ENCODE measurements at places on chromosomes 16 and 17. TPM values are rescaled to one million over a fixed set of nuclear protein-coding genes. Genes with fewer than 3 reads are reported as not detected.

DNA sequence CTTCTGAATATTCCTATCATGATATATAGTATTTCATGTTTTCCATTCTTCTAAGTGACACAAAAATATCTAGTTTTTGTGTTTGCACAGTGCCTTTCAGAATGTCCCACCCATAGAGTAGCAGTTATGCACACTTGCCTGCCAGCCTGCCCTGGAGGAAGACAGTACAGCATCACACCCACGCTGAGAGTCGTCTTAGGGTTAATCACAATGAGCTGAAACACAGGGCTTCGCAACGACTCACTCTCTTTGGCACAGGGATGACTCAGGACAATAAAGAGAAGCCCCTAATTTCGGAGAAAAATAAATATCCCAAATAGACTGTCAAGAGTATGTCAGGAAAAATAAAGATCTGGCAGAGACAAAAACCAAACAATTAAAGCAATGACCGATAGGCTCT is 11.6 kb upstream of the NDUFAB1 start:
- DNase-seq: no peak

DNA sequence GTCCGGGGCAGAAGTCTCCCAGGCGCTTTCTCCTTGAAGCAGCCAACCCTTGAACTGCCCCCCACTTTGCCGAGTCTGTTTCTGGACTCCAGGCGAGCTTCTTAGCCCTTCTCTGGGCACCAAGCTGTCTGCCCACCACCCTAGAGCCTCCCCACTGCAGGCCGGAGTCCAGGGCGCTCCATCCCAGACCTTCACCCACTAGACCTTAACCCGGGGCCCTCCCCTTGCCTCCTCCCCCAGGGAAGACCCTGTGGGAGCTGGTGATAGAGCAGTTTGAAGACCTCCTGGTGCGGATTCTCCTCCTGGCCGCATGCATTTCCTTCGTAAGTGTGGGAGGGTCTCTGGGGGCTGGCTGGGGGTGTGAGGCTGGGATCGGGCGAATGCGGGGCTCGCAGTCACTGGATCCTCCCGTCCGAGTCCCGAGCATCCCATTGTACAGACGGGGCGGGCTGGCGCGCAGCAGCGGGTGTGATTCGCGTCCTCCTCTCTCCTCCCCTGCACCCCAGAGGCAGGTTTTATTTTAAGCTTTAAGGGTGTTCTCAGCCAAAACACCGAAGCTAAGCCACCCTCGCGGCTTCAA is 1.1 kb downstream of the ATP2A1 start:
- no peak for DNase-seq

GRCh38 chr16:88369447-88370008 is 13.2 kb upstream of the ZNF469 start:
- no peak for DNase-seq

DNA sequence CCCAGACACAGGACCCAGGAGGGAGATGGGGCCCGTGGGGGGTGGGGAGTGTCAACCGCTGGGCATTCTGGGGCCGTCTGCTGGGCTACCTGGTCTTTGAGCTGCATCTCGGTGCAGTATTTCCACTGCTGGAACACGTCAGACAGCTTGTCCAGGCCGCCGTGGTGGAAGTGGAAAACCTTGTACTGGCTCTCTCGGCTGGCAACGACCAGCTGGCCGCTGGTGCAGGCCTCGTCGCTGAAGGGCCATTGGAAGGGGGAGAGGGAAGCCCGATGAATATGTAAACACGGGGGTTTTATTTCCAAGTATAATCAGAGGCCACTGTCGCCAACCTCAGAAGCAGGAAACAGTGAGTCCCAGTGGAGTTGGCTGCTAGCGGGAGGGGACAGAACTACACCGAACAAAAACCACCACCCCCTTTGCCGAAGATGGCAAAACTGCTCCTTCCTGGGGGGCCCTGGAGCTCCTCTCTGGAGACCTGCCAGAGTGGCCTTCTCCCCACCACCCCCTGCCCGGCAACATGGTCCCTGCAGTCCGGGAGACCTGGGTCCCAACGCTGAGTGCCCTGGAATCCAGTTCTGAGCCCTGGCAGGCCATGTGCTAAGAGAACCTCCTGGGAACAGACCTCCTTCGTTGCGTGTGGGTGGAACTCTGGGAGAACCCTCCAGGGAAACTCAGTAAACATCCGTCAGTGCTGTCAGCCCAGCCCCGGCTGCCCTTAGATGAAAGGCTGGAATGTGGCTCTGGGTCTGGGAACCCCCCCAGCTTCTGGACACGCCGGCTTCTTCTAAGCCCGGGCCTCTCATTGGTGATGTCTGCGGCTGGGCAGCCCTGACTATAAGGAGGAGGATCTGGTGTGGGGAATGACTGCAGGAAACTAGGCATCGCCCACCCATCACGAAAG is 84.1 kb downstream of the TBC1D16 start:
- peak; percentile 96 for DNase-seq

DNA sequence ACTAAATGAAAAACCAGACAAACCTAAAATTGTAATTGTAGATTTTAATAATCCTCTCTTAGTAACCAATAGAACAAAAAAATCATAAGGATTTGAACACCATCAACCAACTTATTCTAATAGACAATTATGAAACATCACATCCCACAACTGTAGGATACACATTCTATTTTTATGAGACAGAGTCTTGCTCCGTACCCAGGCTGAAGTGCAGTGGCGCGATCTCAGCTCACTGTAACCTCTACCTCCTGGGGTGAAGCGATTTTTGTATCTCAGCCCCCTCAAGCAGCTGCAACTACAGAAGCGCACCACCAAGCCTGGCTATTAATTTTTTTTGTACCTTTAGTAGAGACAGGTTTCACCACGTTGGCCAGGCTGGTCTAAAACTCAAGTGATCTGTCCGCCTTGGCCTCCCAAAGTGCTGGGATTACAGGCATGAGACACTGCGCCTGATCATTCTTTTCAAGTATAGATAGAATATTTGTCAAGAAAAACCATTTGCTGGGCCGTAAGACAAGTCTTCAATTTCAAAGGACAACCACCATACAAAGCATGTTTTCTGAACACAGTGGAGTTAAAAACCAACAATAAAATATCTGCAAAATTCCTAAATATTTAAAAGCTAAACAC is 49.8 kb downstream of the CREBBP start:
- DNase-seq: no peak

DNA sequence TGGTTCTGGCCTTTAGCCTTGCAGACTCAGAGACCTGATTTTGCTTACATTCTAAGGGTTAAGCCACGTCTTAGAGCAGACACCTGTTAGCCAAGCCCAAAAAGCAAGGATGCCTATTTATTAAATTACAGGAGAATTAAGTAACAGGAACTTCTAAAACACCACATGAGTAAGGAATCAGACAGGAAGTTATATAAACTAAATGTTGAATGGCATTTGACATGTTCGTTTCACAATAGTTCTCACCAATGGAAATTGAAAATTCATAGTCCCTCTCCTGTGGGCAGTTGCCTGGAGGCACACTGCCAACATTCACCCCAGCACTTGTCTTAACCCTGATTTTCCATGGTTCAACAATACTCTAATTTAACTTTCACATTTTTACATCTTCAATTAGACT is 9.0 kb downstream of the KRTAP9-7 start:
- DNase-seq: no peak

DNA sequence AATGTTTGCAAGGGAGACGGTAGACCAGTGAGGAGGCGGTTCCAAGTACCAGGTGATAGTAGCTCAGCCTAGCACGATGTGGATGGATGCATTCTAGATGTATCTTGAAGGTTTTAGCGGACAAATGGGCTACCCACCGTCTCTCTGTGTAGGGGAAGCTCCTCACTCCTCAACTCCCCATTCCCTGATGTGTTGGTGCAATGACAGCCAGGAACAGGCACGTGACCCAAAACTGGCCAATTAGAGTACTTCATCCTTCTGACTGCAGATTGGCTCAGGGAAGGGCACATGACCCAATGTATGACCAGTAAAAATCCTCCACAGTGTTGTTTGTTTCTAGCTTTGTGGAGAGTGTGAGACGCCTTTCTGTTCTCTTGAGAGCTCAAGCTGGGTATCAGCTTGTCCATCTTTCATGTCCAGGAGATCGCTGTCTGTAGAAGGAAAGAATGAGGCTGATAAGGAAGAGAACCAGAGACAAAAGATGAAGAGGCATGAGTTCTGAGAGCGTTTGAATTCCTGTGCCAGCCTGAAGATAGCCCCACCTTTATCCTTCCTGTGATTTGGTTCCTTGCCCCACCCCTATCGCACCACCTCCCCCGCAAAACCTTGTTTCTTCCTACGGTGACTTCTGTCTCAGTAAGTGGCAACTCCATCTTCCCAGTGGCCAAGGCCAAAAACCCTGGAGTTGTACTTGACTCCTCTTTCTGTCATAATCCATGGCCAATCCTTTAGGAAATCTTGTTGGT is 2.3 kb upstream of the BORCS6 start:
- DNase-seq: peak; percentile 96

- DNase-seq: peak; percentile 99
These were observed at the start of gene UNK for GRCh38 chr17:75784473-75785015. Gene UNK (plus strand): TSS chr17:75784806. CDS start chr17:75784881, 75 bp downstream.

- DNase-seq: no peak
These were observed 46.1 kb upstream of the KCNJ2 start for GRCh38 chr17:70123193-70123592.

The ADAD2 gene
- not detected for total RNA-seq

The ARL4D gene
- 25.0 TPM for total RNA-seq

The SLC35G6 gene
- total RNA-seq: 0.24 TPM

The RASL10B gene
- total RNA-seq: 14.7 TPM

Measured in umbilical cord (tissue), 2 donors.